Left colon (tissue), 2 donors: ENCODE measurements at places on chromosomes 5 and 9. TPM values are rescaled to one million over a fixed set of nuclear protein-coding genes. Genes with fewer than 3 reads are reported as not detected.

The SLC22A4 gene
- total RNA-seq: 3.8 TPM

The SLC46A2 gene
- not detected for total RNA-seq

The TMEM252 gene
- total RNA-seq: 0.89 TPM

The CKMT2 gene
- 0.64 TPM for total RNA-seq
